ENCODE measurements at places on chromosomes 13 and 19.

- DNase-seq = no peak
Measured at GRCh38 chr13:30097701-30098100, 209.7 kb downstream of the KATNAL1 start.

GRCh38 chr13:27933580-27934328 is 14.0 kb downstream of the PDX1 start:
- DNase-seq = no peak

DNA sequence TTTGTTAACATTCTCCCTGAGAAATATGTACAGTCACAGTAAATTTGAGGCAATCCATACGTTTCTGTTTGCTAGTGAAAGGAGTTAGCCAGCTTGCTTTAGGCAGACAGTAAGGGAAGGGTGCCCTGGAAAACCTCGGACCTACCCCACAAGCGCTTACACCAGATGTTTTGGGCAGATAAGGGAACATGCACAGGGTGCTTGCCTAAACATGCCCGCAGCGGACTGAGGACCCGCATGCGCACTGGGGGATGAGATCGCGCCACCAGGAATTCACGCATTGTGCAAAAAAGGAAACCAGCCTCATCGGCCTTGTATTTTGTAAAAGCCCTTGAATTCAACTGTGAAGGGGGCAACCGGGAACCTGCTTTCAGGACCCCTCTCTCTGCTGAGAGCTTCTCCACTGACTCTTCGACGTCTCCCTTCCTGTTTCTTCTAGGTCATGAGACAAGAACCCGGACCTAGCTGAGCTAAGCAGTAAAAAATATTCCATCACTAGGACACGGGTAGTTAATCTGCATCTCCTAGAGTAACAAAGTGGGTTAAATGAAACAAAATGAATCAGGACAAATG is 1399.2 kb upstream of the ATXN8OS start:
- no peak for DNase-seq

GRCh38 chr19:23401086-23401610 is 5.9 kb upstream of the ZNF91 start:
- no peak for DNase-seq
